ENCODE measurements at places on chromosomes 1 and 21. TPM values are rescaled to one million over a fixed set of nuclear protein-coding genes. Genes with fewer than 3 reads are reported as not detected.

The ATP1A2 gene
- total RNA-seq, result 1.5 TPM

The TMEM269 gene
- total RNA-seq, result 0.07 TPM

The SERPINC1 gene
- 0.07 TPM for total RNA-seq

The GJA8 gene
- total RNA-seq, result not detected

The KHDC4 gene
- 20.3 TPM for total RNA-seq

The SLC1A7 gene
- total RNA-seq, result 0.52 TPM

The FCRL4 gene
- total RNA-seq, result not detected

The LCE3E gene
- total RNA-seq, result not detected

The KRTAP20-4 gene
- not detected for total RNA-seq

The CA6 gene
- not detected for total RNA-seq

The S100A3 gene
- 1.7 TPM for total RNA-seq

The RGS18 gene
- total RNA-seq, result 0.07 TPM

The RPE65 gene
- total RNA-seq, result not detected

The TCP10L gene
- total RNA-seq, result 0.26 TPM

The YTHDF2 gene
- 46.5 TPM for total RNA-seq

The SYT6 gene
- not detected for total RNA-seq

The GJB5 gene
- total RNA-seq, result not detected

The KISS1 gene
- not detected for total RNA-seq

The S100A7 gene
- not detected for total RNA-seq

All from smooth muscle cell of the pulmonary artery (primary cell).